ENCODE measurements at places on chromosomes 1 and 21.

DNA sequence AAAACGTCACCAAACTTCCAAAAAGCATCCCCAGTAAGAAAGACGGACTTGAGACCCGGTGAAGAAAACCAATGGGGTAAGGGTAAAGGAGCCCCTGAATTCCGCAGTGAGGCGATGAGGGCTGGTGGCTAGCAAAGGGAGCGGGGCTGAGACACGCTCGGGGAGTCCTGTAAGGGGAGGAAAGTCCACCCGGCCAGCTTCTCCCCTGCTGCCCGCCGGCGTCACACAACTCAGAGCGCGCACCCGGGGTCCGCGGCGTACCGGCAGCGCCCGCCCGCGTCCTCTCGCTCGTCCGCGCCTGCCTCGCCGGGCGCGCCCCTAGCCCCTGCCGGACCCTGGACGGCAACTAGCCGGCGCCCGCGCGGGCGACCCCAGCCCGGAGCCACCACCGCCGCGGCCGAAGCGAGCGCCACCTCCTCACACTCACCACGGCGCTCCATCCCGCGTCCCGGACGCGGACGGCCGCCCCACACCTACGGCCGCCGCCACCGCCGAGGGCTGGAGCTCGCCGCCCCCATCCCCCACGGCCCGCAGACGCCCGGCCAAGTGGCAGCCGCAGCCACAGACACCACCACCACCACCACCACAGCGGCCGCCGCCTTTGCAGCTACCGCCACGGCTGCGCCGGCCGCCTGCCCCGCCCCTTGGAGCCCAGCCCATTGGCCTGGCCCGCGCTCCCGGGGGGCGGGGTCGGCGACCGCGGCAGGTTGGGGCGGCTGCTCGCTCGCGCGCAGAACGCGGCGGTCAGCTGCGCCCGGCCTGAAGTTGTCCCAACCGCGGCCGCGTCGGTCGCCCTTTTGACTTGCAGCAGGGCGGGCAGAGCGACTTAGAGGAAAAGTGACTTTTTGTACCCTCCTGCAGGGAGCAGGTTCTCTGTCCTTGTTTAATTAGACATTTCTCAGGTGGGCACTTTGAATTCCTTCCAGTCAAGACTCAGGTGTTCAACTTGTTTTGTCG is 10.0 kb upstream of the ARHGAP29 start:
- DNase-seq: peak; percentile 49

DNA sequence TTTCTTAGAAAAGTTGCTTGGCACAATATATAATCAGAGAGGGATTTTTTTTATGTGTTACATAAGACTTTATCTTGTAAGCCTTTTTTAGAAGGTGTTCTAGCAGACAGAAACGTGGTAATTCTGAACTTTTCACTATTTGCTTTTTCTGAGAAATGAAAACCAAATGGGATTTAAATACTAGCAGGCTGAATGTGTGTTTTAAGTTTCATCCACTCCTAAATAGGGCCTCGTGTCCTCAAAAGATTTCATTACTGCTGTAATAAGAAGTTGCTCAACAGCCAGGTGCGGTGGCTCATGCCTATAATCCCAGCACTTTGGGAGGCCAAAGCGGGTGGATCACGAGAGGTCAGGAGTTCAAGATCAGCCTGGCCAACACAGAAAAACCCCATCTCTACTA is 44.7 kb upstream of the FMO2 start:
- no peak for DNase-seq

GRCh38 chr1:205249651-205250050 is 21.9 kb downstream of the TMCC2 start:
- no peak for DNase-seq

DNA sequence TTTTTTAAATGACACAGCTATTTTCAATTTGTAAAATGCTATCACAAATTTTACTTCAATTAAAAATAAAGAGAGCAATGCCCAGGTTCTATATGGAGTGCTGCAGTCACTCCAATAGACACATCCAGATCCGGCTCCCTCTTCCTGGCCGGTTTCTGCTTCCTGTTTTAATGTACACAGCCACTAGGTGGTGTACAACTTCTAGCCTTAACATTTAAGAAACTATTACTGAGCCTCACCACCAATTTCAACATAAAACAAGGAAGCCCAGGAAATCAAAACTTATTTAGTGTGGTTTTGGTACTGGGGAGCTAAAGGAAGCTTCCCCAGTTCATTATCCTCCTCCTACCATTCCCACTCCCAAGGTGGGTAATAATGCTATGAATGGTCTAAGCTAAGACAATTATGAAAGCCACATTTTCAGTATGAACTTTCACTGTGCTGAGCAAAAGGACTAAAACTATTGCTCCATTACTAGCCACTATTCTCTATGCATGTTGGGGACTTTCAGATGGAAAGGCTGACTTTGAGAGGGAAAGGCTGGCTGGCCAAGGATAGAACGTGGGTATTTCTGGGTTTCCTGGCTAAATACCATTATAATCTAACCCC is 25.5 kb upstream of the MTMR11 start:
- DNase-seq: no peak

- DNase-seq: no peak
Observed at GRCh38 chr1:25036117-25036546, 106.1 kb upstream of the RUNX3 start.

DNA sequence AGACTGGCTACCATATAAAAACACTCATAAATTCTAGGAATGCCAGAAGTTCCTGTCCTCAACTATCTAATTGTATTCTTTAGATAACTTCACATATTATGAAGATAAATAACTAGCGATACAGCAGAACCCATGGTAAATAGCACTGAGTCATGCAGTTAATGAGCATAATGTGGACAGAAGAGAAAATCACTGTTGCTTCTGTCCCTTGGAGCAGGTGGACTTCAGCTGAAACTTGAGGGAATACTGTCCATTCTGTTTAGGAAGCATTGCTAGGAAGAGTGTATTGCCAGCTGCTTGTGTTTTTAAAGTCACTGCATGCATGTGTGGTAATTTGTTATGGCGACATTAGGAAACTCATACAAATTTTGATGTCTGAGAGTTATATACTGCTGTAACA is 854.4 kb downstream of the LTN1 start:
- DNase-seq: no peak

DNA sequence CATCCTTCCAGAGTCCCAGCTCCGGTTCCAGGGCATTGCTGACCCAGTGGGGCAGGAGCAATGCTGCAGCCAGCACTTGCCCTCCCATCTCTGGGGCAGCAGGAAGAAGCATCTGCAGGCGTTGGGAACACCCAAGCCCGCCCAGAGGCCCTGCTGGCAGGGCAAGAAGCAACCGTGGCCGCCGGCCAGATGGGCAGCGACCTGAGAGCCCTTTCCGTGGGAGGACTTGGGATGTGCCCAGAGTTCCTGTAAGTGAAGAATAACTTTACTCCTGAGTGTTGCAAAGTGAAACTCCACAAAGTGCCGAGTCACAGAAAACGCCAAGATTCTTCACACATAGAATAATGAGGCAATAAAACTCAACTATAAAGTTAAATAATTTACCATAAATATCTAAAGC is 46.0 kb downstream of the GRIK3 start:
- no peak for DNase-seq

DNA sequence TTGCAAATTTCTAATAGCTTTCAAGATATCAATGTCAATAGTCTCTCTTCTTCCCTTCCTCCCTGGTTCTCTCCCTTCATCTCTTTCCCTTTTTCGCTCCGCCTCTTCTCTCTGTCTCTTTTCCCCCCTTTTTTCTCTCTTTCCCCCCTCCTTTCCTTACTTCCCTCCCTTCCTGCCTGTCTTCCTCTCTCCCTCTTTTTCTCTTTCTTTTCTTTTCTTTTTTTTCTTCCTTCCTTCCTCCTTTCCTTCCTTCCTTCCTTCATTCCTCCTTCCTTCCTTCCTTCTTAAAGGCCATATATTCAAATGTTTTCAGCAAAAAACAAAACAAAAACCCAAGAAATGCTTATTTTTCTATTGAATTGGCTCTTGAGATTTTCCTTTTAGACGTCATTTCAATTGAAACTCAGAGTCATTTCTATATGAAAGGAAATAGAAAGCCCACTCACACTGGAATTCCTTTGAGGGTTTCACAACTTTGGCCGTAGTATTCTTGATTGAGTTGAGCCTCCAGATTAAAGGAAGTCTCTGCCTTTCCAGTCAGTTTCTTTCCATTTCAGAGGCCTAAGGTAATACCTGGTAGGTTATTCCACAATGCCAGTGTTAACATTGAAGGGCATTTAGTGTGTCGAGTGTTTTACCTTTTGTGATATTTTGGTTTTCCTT is 551.5 kb downstream of the LMO4 start:
- no peak for DNase-seq

GRCh38 chr1:33470495-33471012 is 1.9 kb upstream of the ZSCAN20 start:
- peak; percentile 52 for DNase-seq

Data from GM12892 (cell line).